ENCODE measurements at places on chromosomes 2 and 18.

DNA sequence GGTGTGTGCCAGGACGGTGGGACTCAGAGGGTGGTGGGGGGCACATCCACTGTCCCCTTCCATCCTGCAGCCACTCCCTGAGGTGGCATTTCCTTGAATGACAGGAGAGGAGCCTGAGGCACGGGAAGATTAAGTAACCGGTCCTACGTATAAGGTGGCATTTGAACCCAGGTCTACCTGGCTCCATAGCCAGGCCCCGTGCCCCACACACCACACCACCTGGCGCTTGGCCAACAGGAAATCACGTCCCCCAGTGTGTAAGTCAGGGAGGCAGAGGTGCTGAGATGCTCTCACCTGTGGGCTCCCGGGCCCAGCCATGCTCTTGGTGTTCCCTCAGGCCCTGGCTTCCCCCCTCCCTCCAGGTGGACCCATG, 53.7 kb downstream of the HPCAL1 start:
- DNase-seq, result no peak

- DNase-seq, result no peak
Measured at GRCh38 chr18:23158058-23158457, 22.8 kb downstream of the CABLES1 start.

- no peak for DNase-seq
Measured at GRCh38 chr2:42922293-42922692, 129.9 kb upstream of the HAAO start.

GRCh38 chr18:41966943-41967342, 11.9 kb downstream of the PIK3C3 start:
- no peak for DNase-seq

DNA sequence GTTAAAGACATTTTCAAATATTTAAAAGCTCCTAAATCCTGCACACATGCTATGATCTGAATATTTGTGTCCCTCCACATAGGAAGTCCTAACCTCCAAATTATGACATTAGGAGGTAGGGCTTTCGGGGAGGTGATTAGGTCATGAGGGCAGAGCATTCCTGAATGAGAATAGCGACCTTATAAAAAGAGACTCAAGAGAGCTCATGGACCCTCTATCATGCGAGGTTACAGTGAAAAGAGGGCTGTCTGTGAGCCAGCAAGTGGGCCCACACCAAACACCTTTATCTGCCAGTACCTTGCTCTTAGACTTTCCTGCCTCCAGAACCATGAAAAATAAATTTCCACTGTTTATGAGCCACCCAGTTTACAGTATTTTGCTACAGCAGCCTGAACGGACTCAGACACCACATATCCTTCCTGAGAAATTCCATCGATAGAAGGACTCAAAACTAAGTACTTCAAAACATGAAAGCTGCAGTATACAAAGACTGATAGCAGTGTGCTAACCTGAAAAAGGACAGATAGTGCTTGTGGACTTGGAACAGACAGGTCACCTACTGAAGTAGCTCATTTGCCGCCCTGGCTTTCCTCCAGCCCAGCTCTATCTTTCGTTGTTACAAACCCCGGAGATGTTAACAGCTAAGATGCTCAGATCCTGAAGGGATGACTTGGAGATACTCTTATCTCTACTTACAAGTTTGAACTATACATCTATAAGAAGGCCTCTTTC, 13.8 kb downstream of the FAM210A start:
- no peak for DNase-seq

GRCh38 chr18:48781163-48781987, 169.4 kb downstream of the SMAD7 start:
- DNase-seq, result no peak

DNA sequence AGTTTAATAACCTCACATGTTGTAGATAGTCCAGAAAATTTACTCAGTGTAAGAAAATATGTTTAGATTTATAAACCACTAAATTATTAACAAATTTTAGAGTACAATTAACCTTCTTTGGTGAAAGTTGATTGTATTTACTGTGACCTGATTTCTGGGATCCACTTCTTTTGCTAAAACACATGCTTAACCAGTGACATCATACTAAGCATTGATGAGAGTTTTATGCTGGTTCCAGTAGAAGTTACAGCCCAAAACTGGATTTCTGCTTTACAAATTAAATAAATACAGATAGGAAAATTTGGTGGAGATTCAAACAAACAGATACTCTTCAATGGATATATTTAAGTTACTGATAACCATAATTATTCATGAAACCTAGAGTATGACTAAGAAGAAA, 40.9 kb downstream of the RBBP8 start:
- DNase-seq, result no peak

DNA sequence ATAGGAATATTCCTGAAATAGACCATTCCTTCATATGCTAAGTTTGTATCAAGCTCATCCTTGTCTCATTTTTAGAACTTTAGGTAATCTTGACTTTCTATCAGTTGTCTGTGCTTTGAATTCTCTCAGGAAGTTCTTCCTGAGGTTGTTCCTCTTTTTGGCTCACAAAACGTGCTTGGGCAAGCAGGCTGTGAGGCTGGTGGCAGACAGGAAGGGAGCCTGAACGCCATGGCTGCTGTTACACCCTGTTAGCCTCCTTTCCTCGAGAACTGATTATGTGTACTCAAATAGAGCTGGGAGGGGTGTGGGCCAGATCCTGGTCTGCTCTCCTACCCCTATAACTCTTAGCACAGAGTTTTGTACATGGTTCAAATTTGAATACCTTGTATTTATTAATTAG, 136.4 kb upstream of the CELF4 start:
- DNase-seq, result no peak

GRCh38 chr2:207612714-207613113, 12.5 kb downstream of the METTL21A start:
- DNase-seq, result no peak

DNA sequence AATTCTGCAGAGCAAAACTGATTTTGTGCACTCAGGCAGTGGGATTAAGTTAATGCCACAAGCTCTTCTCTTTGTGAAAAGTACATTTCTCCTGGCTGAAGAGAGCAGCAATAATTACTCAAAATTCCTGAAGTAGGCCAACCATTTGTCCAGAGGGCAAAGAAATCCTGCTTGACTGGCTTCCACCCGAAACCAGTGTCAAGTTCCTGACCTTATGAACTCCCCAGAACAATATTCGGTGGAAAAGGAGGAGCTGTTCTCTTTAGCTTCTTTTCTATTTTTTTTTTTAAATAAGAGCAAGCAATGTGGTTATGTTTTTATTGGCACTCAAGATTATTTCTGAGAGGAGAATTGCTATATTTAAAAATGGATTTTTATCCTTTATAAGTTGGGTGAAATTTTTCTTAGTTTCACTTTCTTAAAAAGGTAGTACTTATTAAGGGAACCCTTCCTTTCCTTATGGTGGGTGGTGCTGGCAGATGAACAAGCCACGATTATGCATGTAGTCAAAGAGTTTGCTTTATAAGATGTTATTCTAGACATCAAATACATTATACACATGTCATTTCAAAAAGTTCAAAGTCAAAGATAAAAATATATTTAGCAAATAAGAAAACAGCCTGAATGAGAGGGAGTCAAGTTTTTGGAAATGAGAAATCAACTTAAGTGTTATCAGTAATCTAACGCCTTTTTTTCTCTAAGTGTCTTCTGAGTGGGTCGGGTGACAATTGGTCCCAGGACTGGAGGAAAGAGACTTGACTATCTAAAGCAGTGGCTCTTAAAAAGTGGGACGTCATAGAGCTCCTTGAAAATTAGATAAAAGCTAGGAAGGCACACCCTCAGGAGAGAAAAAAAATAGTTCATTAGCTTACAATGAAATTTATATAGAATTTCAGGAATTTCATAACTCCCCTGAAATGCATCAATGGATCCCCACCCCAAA, 194.5 kb downstream of the IKZF2 start:
- DNase-seq, result no peak

- DNase-seq, result no peak
Measured at GRCh38 chr2:240140920-240141319, 462 bp upstream of the OTOS start.

DNA sequence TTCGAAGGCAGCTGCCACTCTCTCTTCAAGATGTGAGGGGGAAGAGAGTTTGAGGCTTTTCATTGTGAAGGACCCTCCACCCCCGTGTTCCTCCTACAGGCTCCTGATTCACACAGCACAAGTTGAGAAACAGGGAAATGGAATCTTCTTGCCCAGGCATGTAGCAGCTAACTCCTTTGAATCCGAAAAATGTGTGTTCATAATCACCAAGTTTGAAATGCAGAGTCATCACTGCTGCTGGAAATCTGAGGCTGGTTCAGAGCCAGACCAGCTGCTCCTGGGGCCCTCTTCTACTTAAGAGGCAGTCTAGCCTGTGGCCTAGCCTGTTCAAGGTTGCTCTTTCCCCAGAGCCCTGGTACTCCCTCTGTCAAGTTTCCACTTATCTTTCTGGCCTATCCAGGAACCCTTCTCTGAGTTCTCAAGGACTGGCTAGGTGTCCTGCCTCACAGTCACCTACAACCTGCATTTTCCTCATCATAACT, 166.4 kb downstream of the TMEM247 start:
- no peak for DNase-seq

GRCh38 chr2:18630941-18631340, 41.6 kb upstream of the NT5C1B start:
- DNase-seq, result no peak

GRCh38 chr18:59376351-59376935, 17.4 kb upstream of the LMAN1 start:
- no peak for DNase-seq

DNA sequence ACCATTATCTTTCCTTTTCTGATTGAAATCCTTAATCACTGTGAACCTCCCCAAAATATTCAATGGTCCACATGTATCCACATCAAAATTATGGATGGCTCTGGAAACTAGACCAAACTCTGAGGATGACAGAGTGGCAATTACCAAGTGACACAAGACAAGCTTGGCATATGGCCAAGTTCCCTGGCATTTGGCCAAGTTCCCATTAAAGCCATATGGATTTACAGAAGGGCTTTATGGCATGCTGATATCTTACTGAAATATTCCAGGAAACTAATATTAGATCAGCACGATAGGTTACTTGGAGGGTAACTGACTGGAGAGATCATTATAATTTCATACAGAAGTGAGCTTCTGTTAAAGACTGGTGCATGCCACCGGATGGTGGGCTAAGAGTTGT, 21.9 kb upstream of the CERS6 start:
- DNase-seq, result no peak

GRCh38 chr2:69192176-69192945, 179.4 kb downstream of the ANTXR1 start:
- DNase-seq, result no peak

- DNase-seq, result no peak
Measured at GRCh38 chr2:6835467-6835866, 30.2 kb downstream of the CMPK2 start.

- no peak for DNase-seq
Measured at GRCh38 chr18:9519399-9519798, 44.1 kb downstream of the RALBP1 start.

GRCh38 chr2:34806891-34807290, 1207.8 kb upstream of the FAM98A start:
- DNase-seq, result no peak

DNA sequence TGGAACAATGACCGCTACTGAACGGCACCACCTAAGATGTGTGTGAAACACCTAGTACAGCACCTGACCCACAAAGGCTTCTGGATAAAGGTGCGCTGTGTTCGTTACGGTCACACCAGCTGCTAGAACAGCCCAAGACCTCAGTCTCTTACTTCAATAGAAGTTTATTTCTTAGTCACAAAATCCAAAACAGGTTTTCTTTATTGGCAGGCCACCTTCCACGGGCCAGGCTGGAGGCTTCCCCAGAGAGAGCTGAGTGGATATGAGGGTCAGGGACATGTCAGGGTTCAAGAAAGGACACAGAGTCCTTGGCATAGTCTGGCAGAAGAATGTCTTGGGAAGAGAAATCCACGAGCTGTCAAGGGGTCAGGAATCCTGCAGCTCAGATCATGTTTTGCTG, 92.2 kb downstream of the COL6A3 start:
- no peak for DNase-seq

GRCh38 chr2:236661762-236662110, 92.1 kb downstream of the ACKR3 start:
- DNase-seq, result no peak

DNA sequence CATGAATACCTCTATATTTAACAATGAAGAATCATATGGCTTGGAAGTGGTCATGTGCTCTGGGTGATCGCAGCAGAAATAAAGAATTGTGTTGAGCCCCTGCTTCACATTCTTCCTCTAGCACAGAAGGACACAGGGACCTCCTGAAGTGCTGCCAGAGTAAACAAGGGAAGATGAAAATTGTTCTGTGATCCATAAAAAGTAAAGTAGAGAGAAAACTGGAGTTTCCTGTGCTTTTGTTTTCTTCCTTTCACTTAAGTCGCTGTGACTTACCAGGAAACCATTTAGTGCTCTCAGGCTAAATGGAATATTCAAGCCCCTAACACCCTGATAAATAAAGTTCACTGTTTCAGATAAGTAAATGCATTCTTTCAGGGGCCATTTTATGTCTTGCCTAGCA, 1173.6 kb upstream of the CHAC2 start:
- DNase-seq, result no peak

DNA sequence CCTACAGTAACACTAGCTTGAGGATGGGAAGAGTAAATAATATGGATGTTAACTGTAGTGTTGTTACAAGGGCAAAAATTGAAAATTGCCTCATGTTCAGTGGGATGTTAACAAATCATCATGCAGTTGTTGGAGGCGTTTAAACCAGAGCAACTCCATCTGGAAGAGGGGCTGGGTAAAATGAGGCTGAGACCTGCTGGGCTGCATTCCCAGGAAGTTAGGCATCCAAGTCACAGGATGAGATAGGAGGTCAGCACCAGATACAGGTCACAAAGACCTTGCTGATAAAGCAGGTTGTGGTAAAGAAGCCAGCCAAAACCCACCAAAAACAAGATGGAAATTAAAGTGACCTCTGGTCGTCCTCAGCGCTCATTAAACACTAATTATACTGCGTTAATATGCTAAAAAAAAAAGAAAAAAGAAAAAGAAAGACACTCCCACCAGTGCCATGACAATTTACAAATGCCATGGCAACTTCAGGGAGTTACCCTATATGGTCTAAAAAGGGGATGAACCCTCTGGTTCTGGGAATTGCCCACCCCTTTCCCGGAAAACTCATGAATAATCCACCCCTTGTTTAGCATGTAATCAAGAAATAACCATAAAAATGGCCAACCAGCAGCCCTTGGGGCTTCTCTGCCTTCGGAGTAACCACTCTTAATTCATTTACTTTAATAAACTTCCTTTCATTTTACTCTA, 101.4 kb downstream of the MYO5B start:
- DNase-seq, result no peak

GRCh38 chr18:50395093-50395492, 20.2 kb downstream of the SKA1 start:
- no peak for DNase-seq

GRCh38 chr2:33107690-33108482, 161.1 kb downstream of the LTBP1 start:
- DNase-seq, result no peak
